ENCODE measurements at places on chromosomes 1 and 21.

GRCh38 chr1:178716111-178716510 is 8.9 kb upstream of the RALGPS2 start:
- DNase-seq = no peak

- no peak for DNase-seq
Observed at GRCh38 chr1:237756304-237756967, 134.3 kb downstream of the ZP4 start.

GRCh38 chr1:27388337-27389005 is 4.0 kb upstream of the GPR3 start:
- DNase-seq = peak; percentile 82

- DNase-seq = no peak
Observed at GRCh38 chr1:35282172-35282571, 13.7 kb downstream of the ZMYM4 start.

DNA sequence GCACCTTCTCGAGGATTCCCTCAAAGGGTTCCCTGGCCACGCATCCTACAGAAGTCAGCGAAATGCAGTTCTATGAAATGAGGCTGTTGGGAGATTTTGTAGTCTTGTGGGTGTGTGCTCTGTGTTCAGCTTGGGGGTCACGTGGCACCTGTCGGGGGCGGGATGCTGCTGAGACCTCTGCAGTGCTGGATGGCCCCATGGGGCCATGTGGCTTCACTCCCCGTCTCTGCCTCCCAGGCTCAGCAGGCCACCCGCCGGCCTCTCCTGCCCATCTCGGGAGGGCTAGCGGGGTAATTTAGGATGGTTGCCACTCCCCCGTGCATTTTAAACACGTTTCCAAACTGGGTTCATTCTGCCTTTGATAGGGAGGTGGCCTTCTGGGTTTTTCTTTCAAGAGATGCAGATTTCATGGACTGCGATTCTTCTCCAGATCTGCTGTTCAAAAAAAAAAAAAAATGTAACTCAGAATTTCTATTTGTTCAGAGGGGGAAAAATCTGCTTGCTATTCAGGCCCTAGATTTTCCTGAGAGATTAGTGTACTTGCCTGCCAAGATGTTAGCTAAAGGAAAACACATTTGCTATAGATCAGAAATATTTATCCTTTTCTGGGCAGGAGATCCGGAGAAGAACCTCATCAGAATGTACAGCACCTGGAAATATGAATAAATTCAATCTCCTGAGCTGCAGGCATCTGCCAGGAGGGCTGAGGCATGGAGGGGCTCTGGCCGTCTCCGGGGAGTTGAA is 277.2 kb upstream of the VAMP3 start:
- DNase-seq = no peak
